A172 (cell line): ENCODE measurements at places on chromosomes 3 and 15.

GRCh38 chr15:58179206-58179605 lies 41.0 kb downstream of the AQP9 start:
- DNase-seq, result no peak

DNA sequence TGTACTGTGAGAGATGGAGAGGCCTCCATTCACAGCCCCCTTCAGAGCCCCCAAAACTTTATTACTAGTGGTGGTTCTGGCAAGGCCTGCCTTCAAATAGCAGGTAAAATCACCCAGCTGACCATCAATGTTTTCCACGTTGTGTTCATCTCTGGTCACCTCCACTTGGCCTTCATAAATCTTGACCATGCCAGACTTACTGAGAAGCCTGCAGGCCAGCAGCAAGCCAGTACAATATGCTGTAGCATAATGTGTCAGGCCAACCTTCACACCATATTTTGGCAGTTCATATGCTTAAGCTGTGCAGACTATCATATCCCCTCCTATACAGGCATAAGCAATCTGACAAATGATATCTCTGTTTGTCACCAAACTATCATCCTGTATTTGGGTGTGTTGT lies 62.1 kb downstream of the ZNF621 start:
- no peak for DNase-seq

GRCh38 chr3:77707281-77707680 lies 667.4 kb downstream of the ROBO2 start:
- DNase-seq, result no peak

DNA sequence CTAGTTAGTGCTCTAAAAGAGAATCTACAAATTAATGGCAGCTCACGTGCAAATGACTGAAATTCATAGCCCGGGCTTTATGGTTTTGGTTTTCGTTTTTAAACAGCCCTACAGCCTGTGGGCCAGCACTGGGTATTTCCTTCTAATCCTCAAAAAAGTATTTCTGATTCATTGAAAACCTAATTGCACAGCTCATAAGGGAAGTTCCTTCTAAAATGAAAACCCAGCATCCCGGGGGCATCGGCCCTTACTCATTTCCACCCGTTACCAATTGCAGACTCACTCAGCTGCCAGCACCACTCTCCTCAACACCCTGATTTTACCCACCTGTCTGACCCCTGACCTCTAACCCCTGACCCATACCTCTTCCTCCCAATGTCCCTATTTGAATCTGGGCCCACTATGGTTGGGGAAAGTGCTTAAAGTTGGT lies 59.5 kb upstream of the ZNF148 start:
- no peak for DNase-seq

DNA sequence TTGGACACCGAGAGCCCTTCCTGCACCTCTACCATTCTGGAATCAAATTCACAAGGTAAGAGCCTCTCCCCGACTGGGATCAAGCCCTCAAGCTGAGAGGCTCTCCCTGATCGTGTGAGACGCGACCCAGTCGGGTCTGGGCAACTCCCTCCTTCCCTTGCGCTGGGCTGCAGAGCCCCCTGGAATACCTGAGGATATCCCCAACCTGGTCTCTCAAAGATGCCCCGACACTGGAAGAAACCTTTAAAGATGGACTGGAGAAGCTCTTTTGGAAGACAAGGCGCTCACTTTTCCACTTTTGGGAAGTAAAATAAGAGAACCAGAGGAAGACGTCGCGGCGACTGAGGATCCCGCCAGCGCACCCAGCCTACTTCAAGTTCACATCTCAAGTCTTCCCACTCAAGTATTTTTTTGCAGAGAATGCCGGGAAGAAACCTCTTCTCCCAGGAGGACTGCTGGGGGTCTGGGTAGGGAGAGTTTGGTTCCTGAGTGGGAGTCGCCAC lies 33.8 kb downstream of the ZIC4 start:
- DNase-seq, result no peak

DNA sequence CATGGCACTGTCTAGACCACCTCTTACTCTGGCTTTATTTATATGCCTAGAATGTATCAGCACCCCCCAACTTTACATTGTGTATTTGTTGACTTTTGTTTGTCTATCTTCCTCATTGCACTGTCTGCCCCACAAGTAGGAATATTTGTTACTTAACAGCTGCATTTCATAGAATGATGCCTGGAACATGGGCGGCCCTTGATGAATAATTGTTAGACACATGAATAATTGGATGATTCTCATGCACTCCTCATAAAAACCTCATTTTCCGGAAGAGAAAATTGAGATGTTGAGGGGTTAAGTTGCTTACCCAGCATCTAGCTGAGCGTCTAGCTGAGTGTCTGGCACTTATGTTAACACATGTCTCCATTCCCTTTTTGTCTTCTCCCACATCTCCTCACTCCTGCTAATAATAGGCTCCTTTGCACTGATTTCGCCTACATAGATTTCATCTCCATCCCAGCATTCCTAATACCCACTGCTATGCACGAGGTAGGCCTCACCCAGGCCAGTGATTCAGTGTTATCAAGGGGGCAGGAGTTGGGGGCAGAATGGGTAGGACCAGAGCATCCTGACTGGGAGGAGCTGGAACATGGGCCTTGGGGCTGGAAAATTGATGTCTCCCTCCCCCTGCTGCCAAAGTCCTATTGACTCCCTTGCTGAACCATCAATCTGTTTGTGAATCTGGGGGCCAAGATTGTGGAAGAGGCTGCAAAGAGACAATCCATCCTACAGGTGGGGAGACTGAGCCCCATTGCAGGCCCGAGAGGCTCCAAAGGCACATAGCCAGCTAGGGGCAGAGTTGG lies 7.8 kb upstream of the WNT7A start:
- no peak for DNase-seq

- DNase-seq, result no peak
These were observed 25.1 kb upstream of the UTS2B start for GRCh38 chr3:191355406-191355805.

- no peak for DNase-seq
These were observed 21.3 kb upstream of the SCAANT1 start for GRCh38 chr3:63933459-63933858.

DNA sequence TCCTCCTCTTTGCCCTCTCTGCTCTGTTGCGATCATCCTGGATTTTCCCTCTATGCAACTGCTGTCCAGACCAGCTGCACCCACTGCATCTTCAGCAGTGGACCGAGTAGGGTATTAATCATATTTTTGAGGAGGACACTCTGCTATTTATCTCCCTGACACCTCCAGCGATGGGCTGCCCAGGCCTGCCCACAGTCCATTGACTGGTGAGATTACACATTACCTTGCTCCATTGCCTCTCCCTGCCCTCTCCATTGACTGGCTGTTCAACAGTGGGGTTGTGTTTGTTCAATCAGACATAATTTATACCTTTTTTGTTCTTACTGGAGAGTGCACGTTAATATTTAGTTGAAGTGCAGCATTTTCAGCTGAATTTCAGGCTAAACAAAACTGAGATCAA lies 559.3 kb upstream of the ARRDC4 start:
- no peak for DNase-seq

DNA sequence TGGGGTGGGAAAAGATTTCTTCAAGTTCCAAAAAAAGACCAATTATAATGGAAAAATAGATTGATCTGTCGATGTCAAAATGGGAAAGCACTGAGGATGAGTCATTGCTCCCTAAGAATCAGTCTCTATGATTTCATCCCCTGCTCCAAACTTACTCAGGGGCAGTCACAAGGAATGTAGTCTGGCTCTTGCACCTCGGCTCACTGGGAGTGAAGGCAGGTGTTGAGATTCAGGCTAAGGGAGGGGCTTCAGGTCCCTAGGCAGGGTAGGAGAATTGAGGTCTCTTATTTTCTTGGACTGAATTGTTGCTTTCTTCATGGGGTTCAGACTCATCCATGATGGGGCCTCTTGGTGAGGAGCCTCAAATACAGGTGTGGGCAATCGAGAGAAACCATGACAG lies 14.2 kb downstream of the ESYT3 start:
- DNase-seq, result no peak

DNA sequence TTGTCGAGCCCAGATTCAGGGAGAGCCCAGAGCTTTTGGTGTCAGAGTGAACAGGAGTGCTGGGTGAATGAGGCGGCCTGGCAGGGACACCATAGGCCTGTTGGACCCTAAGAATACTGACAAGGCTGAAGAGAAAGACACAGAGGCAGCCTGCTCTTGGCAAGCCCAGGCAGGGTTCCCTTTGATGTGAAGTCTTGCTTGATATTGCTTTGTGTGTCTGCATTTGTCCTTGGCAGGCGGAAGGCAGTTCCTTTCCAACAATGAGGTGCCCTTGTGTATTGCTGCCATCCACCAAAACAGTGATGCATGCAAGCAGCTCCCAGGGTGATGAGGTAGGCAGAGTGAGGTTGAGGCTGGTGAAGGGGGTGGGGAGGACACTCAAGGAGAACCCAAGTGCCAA lies 152.7 kb upstream of the TSC22D2 start:
- DNase-seq, result no peak

DNA sequence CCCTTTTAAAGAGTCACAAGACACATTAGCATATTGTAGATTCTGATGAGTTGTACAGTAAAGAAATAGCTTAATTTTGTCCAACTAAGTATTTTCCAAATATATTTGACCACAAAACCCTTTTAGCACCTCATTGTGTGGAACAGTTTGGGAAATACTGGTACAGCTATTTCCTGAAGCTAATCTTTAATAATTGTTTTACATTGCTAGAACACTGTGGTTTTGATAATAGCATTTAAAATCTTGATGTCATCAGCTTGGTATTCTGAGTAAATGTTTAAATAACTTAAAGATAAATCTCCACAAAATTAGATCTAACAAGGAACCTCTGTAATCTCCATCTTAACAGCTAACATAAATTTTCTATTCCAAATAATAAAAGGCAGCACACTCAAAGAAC lies 140.0 kb upstream of the MLF1 start:
- DNase-seq, result peak; percentile 3

GRCh38 chr15:96328181-96328876 lies 2.2 kb upstream of the NR2F2 start:
- no peak for DNase-seq

- no peak for DNase-seq
These were observed 186.2 kb upstream of the CADPS start for GRCh38 chr3:63061449-63061848.

DNA sequence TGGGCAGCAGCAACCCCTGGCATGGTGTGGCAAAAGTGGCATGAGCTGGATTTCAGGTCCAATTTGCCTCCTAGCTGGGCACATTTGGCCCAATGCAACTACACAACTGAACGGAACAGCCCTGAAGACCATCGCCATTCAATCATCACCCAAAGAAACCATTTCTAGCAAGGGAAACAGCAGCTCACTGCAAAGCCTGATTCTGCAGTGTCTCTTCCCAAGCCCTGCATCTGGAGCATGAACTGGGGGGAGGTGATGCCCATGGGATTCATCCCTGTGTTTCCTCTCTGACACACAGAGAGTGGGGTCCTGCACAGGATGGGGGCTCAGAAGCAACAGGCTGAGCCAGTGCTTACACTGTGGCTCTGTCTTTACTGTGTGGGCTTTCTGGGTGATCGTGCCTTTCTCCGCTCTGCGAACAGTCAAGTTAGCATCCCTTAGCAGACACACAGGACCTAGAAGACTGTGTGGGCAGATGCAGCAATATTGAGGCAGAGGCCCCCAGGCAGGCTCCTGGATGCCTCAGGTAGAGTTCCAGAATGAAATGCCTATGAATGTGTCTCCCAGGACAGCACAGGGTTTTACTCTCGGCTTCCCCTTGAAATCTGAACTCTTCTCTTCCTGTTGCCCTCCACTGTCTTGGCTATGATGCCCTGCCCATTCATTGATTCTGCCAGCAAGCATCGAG lies 91.1 kb upstream of the ALDH1A3 start:
- no peak for DNase-seq

GRCh38 chr3:156519758-156520162 lies 35.2 kb downstream of the SSR3 start:
- no peak for DNase-seq

- DNase-seq, result peak; percentile 54
These were observed 638 bp downstream of the WDR5B start for GRCh38 chr3:122415104-122415744.

DNA sequence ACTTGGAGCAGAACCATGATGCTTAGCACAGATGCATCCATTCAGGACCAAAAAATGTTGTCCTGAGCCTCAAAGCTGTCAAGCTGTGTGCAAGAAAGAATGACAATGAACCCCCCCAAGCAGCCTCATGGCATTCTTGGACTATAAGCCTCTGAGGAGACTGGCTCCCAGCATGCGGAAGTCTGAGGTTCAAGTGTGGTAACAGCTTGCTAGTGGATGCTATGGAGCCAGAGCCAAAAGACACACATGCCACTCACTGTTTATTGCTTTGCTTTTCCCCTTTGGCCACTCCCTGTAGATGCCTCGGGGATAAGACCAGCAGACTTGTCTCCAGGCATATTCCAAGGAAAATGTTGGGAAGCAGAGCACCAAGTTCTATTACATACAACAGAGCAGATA lies 38.2 kb upstream of the SNRK start:
- no peak for DNase-seq

GRCh38 chr3:50122661-50123391 lies 32.3 kb upstream of the SEMA3F start:
- no peak for DNase-seq
